ENCODE measurements at places on chromosomes 2 and 18.

GRCh38 chr18:50812834-50813233 is 7.0 kb downstream of the MRO start:
- DNase-seq = no peak

- DNase-seq = no peak
Measured at GRCh38 chr2:39646267-39646666, 19.4 kb upstream of the TMEM178A start.

DNA sequence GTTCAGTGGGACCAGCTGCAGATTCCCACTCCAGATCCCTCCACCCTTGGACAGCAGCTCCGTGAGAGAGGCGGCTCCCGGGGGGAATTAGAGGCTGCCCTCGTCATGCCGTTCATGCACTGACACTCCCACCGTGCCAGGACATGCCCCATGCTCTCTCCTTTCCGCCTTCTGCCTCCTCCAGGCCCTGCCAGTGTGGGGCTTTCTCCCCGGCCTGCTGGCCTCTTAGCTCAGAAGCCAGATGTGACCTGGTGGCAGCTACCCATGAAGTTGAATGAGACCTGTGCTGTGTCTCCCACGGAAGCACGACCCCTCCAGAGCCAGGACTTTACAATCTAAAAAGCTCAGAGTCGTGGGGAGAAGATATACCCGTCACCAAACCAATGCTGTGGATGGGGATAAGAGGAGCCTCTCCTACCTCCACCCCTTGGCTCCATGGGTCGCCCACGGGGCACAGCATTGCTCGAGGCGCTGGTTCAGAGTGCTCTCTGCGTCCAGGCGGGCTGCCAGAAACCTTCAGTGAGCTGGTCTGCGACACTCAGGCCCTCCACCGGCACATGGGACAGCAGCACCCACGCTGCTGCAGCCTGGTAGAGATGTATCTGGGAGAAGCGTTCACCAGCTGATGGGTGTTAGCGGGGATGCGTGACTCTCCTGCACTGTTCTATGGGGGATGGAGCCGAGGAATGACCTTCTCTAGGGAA is 111.0 kb upstream of the GPC1 start:
- DNase-seq = no peak

GRCh38 chr18:48036226-48036625 is 105.8 kb upstream of the SMAD2 start:
- DNase-seq = no peak

DNA sequence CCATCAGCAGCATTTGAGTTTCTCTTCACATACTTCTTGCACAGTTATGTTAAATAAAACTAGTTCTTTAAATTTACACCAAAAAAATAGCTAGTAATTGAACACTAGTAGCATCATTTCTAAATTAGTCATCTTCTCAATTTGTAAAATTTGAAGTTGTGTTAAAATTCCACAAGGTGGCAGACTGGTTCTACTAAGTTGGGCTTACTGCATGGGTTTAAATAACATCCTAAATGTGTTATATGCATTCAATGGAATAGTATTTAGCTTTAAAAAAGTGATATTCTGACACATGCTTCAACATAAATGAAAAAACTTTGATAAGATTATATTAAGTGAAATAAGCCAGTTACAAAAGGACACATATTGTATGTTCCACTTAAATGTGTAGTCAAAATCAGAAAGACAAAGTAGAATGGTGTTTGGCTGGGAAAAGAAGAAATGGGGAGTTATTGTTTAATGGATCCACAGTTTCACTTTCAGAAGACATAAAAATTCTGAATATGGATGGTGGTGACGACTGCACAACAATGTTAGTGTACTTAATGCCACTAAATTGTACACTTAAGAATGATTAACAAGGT is 28.7 kb upstream of the RPRD1A start:
- no peak for DNase-seq

DNA sequence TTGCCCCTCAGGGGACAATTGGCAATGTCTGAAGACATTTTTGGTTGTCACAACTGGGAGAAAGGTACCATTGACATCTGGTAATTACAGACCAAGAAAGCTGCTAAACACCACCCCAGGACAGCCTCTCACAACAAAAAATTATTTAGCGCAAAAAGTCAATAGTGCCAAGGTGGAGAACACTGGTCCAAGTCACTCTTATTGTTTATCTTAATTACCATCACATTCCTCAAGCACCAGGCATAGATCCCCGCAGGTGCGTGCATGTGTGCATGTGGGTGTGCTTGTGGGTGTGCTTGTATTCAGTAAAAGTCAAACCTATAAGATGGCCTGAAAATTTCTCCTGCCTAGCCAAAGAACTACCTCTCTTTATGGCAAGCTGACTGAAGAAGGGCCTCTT is 74.9 kb upstream of the WDR75 start:
- no peak for DNase-seq

DNA sequence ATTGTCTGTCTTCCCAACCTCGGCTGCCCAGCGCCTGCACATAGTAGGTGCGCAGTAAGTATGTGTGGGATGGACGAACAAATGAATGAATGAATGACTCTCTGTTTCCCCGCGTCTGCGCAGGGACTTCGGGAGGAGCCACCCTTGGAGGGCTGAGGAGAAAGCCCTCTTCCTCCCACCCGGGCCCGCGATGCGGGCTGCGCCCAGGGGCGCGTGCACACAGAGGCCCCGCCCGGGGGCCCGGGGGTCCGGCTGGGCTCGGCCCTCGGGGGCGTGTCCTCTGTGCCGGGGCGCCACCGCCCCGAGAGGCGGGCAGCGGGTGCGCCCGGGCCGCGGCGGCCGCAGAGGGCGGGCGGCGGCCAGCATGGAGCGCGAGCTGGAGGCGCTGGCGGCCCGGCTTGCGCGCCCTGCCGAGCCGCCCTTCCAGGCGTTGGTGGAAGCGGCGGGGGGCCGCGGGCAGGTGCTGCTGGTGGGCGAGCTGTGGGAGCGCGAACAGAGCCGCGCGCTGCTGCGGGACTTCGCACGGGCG is at the start of gene C2orf72:
C2orf72 (plus strand) TSS at position 322 of the 529 bp plus-strand sequence; CDS start at position 365, 43 bp downstream.
- DNase-seq = no peak

- DNase-seq = no peak
Measured at GRCh38 chr2:37471994-37472393, 127.6 kb downstream of the QPCT start.

GRCh38 chr18:2883076-2883735 is 36.4 kb downstream of the EMILIN2 start:
- DNase-seq = peak; percentile 68

GRCh38 chr2:123128951-123129350 is 896.1 kb upstream of the CNTNAP5 start:
- DNase-seq = no peak

DNA sequence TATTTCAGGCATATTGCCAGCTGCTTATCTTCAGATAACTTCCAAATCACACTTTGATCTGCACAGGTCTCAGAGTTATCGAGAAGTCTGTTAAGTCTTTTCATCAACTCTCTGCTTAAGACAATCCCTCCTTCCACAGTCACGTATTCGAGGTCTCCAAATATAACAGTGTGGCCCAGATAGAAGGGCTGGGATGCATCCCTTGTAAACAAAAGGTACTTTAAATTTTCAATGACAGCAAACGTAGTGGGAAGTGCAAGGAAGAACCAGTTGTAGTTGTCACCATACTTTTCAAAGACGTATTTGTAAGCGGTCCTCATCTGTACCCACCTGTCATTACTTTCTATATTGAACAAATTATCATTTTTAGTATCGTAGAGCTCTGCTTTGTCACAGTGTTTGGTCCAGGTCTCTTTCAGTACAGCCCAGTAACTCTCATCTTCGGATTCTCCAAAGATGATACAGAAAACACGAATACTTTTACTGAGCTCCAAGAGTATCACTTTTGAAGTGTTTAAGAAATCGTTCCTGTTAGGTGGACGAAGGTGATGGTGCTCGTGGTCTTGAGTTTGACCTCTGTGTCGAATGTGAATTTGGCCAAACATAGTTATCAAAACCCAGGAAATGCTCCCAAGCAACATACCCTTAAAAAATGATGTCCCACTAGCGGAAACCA is 445 bp downstream of the C1GALT1C1L start:
- DNase-seq = no peak

DNA sequence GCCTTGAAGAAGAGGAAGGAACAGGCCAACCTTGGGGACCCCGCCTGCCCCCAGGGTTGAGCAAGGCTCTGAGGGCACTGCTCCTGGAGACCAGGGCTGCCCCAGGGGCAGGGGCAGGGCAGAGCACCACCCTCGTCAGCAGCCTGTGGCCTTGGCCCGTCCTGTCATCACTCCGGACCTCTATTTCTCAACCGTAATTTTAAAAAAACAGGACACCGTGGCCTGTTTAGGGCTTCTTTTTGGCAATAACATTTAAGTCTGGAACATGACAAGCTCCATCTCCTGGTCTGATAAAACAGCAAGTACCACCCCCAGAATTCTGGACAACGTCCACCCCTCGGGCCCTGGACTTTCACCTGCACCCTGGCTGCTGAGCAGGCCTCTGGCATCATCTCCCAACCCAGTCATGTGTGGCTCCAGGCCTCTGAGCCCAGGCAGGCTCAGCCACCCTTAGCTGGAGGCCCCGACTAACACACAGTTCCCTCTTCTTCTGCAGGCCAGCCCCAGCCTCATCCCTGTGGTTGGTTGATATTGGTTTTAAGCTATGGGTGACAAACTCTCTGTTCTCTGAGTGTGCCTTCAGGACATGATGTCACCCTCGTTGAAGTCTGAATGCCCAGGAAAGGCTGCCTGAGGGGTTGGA is 22.6 kb upstream of the ID2 start:
- DNase-seq = no peak

DNA sequence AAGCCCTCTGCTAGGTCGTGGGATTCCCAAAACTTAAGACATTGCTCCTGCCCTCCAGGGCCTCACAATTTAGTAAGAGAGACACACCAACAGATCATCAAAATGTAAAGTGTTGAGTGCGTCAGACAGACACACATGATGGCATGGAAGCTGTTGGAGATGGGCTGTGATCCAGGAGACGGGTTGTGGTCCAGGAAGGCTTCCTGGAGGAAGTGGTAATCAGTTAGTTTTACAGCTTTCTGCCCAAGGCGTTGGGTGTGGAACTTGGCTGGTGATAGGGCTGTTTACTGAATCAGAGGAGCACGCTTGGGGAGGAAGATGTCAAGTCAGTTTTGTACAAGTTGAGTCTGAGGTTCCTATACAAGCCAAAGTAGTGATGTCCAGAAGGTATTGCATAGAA is 24.0 kb upstream of the GLI2 start:
- DNase-seq = no peak

GRCh38 chr2:68932402-68932801 is 20.3 kb downstream of the GKN2 start:
- DNase-seq = no peak

- no peak for DNase-seq
Measured at GRCh38 chr18:28684746-28685355, 507.9 kb upstream of the CDH2 start.

- DNase-seq = no peak
Measured at GRCh38 chr2:29420999-29421782, 306.0 kb downstream of the CLIP4 start.

- DNase-seq = peak; percentile 23
Measured at GRCh38 chr18:58862851-58863538, 1.7 kb upstream of the ZNF532 start.

GRCh38 chr2:53429901-53430300 is 337.7 kb upstream of the CHAC2 start:
- no peak for DNase-seq

DNA sequence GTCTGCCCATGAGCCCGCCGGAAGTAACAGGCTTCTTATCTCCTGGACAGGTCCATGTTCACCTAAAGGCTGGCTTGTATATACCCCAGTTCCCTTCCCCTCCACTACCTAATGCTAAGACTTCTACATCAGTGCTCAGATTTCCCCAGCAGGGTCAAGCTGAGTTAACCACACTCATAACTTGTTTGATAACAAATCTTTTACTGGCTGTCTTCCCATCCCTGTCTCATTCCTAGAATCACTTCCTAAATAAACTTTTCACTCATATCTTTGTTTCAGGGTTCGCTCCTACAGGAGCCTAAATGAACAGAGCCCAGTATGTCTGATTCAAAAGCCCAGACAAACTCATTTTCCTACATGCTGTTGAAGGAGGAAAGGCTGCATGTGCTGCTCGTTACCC is 94.0 kb upstream of the SOX11 start:
- no peak for DNase-seq

GRCh38 chr2:59296279-59296678 is 1055.2 kb upstream of the FANCL start:
- no peak for DNase-seq

- peak; percentile 70 for DNase-seq
Measured at GRCh38 chr18:59697236-59697932, at the start of gene CCBE1. Gene CCBE1 (minus strand): TSS chr18:59697423.

DNA sequence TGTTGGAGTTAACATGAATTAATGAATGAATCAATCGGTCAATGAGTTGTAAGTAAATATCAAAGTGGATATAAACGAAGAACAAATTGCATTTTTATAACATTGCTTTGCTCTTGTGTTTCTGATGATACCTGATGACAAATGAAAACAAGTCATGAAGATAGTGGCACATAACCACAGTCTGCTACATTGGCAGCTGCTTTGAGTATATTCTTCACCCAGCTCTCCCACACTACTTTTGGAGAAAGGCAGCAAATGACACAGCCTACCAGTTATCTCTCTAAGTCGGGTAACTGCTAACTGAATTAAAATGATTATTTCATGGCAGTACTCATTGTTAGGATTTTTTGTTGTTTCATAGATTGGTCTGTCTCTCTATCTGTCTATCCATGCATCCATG is 76.8 kb downstream of the COL5A2 start:
- no peak for DNase-seq

GRCh38 chr2:45572979-45573378 is 38.1 kb downstream of the SRBD1 start:
- no peak for DNase-seq

DNA sequence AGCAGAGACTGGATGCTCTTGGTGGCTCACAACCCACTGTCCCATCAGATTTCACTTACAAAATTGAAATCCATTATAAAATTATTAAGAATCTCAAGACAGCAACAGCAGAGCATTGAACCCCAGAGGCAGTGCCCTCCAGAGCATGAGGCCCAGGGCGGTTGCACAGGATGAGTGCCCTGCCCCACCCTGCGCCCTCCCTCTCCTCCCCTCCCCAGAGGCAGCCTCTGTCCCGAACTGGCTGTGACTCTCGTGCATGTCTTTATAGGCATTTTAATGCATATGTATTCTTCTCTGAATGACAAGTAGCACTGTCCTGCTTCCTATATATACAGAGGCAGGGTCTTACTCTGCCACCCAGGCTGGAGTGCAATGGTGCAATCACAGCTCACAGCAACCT is 10.4 kb downstream of the MFSD2B start:
- no peak for DNase-seq

GRCh38 chr2:129754421-129754820 is 225.0 kb upstream of the RAB6C start:
- DNase-seq = no peak
